ENCODE measurements at places on chromosomes 7 and 10. TPM values are rescaled to one million over a fixed set of nuclear protein-coding genes. Genes with fewer than 3 reads are reported as not detected.

The GIMAP6 gene
- total RNA-seq: 0.48 TPM

The TNKS2 gene
- total RNA-seq: 16.7 TPM

- no peak for DNase-seq
Measured at GRCh38 chr7:1712907-1713501, 42.9 kb downstream of the ELFN1 start.

- DNase-seq: no peak
Measured at GRCh38 chr10:114396464-114396863, 7.8 kb downstream of the AFAP1L2 start.

The CLDN4 gene
- total RNA-seq: 1.2 TPM

DNA sequence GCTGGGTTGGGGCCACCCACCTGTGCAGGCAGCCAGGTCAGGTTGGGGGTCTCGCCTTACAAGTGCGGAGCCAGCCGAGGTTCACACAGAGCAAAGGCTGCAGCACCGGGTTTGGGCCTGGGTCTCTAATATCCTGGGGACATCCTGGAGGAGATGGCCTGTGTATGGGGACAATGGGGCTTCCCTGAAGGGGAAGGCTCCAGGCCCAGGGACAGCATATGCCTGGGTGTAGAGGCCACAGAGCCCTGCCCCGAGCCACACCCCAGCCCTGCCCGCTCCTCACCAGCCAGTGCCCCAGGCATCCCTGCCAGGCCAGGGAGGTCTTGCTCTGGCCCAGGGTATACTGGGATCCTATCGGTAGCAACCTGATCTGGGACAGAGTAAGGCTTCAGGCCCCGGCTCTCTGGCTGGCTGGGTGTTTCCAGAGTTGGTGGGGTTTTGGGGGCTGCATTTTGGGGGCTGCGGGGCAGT, 9.1 kb downstream of the TTYH3 start:
- peak; percentile 72 for DNase-seq

The ACSM6 gene
- total RNA-seq: not detected

- DNase-seq: no peak
Measured at GRCh38 chr7:100483090-100483721, 521 bp upstream of the NYAP1 start.

DNA sequence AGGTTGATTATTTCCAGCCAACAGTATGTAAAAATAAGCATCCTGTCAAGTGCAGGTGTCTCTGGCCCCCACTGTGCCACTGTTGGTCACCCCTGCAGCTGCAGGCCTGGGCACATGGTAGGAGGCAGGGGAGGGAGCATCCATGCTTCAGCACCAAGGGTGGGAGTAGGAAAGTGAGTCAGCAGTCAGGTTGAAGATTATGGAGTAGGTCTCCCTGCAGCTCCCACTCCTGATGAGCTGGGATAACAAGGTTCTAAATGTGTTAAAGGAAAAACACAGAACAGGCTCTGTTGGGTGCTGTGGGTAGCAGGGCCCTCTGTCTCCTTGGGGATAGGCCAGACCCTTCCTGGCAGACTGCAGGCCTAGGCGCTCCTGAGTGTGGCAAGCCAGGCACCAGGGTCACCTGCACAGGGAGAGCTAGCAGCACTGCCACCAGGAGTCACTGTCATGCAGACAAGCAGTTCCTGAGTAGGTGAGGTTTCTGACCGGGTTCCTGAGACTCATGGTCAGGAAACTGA, 59.3 kb downstream of the NUDCD3 start:
- DNase-seq: no peak

The CPED1 gene
- 28.2 TPM for total RNA-seq

DNA sequence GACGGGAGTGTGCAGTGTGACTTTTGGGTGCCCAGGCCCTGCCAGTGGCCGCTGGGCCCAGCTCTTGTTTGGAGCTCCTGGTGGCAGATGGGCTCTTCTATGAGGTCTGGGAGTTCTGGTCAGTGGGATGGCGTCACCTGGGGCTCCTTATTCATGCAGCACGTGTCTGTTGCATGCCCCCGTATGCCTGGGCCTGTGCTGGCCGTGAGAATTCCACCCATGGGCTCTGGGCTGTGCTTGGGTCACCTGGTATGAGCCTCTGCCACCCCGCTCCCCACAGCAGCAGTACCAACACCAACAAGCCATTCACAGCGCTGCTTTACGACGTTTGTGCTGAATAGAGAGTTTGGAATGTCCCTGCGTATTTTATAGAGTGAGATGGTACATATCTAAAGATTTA, 27.1 kb downstream of the INPP5A start:
- no peak for DNase-seq

GRCh38 chr7:2438775-2439174, 35.4 kb downstream of the CHST12 start:
- DNase-seq: no peak

The GDF2 gene
- not detected for total RNA-seq

DNA sequence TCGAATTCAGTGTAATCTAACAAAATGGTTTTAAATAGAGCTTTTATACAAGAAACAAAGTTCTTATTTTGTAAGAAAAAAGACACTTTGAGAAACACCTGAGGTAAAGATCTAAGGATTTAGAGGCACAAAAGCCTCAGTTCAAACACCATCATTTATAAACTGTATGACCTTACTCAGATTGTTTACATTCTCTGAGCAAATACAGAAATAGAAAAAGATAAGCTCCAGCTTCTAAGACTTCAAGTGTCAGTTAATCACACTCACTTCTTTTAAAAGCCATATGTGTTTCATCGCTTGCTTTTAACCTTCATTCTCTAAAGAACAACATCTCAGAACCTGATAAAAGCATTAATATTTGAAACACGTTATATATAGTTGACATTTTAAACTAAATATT, 27.9 kb downstream of the CADPS2 start:
- DNase-seq: no peak

The CNTNAP2 gene
- not detected for total RNA-seq

The CCL26 gene
- 0.36 TPM for total RNA-seq

The EBF3 gene
- total RNA-seq: 2.5 TPM

The HOXA6 gene
- total RNA-seq: 7.2 TPM

DNA sequence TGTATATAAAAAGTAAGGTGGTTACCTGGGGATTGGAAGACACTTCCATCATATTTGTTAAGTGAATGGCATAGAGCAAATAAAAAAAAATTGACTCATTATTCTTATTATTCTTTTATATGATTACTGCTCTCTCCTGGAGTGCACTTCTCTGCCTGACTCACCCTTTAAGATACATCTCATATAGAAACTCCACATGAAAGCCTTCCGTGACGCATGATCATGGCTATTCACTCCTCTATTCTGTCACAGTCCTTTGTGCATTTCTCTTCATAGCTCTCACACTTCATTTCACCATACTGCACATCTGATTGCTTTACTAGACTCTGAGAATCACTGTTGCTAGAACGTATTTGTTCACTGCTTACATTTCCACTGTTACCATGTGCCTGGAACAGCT, 597.3 kb downstream of the CNTNAP2 start:
- no peak for DNase-seq

DNA sequence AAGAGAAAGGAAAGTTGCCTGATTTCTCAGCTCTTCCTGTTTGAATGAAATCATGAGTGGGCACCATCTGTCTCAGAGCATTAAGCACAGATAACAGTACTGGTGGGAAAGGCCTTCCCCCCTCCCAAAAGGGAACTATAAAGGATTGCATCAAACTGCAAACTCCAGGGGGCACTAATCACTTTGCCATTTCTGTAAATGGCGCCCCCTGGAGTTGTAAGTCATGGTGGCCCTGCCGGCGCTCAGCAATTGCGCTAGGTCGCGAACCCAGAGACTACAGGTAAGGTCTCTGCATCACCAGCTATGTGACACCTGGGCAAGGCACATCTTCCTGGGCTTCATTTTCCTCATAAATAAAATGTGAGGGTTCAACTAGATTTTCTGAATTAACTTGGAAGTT, 11.1 kb downstream of the LRRC4 start:
- no peak for DNase-seq

The RET gene
- total RNA-seq: under 0.01 TPM

All from RPMI7951 (cell line).